Urothelium cell line (cell line): ENCODE measurements at places on chromosomes 12 and 14.
A peak's percentile ranks its signal among the peaks of the same experiment; 100 is the strongest.

GRCh38 chr12:51406290-51406689, 15.1 kb upstream of the GALNT6 start:
- DNase-seq, result no peak

DNA sequence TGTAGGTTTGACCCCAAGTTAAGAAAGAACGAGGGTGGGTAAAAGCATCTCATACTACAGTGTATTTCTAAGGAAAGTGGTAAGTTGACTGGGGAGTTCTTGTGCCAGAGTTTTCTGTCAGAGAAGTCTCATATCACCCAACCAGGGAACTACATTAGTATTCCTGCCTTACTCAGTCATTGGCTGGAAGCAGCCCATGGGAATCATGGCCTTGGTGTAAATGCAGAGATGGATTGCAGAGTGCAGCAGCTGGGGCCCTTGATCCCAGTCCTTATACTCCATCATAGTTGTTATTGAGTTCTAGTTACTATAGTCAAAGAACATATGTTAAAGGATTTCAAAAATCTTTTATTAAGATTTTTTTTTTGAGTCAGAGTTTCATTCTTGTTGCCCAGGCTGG, 105.8 kb downstream of the MNAT1 start:
- DNase-seq, result no peak

DNA sequence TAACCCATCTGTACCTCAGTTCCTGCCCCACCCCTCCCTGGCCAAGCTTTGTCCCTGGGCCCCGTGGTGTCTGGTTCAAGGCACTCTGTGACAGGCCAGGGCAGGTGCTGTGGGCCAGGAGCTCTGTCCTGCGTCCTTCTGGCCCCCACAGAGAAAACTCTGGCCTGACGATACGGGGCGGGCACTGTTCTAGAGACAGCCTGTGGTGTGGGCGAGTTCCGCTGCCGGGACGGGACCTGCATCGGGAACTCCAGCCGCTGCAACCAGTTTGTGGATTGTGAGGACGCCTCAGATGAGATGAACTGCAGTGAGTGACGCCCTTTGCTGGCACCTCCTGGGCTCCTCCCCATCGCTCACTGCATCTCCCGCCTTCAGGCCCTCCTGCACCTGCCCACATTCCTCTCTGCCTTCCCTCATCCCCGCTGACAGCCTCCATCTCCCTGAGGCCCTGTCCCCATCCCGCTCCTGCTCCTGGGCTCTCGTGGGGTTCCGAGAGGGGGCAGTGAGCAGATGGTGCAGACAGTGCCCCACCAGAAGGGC, 22.8 kb upstream of the NXPH4 start:
- no peak for DNase-seq

GRCh38 chr14:22112004-22112403, 438.4 kb upstream of the OR4E1 start:
- DNase-seq, result peak; percentile 26

- DNase-seq, result no peak
These were observed 40.2 kb downstream of the MYF5 start for GRCh38 chr12:80756875-80757274.

GRCh38 chr12:121356657-121357056, 4.4 kb upstream of the ANAPC5 start:
- DNase-seq, result no peak

DNA sequence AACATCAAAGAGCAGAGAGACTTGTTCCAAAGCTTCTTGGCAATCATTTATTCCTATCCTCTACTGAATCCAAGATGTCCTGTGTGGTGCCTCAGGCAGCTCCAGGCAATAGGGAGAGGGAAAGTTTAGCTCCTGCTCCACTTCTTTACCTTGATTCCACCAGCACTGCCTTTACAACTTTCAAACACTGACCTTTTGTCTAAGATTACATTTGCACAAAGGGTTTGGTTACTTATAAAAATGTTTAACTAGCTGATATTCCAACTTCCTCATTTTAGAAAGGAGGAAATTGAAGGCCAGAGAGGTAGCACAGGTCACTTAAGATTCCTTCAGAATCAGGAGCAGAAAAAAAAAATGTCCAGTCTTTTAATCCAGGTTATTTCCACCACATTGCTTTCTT, 192.7 kb downstream of the BTG1 start:
- no peak for DNase-seq

DNA sequence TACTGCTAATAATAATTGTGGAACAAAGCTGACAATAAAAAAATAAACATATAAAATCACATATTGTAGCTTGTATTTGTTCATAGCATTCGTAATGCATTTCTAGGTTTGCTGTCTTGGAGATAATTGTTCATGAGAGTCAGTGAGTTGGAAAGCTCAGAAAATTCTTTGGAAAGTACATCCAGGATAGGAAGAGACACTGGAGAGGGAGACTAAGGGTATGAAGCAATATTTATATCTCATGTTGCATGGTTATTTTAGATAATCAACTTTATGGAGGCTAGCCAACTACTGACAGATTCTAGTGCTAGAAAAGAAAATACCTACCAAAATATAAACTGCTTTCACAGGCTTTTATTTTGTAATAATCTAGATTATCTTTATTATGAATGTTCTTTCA, 1095.2 kb downstream of the FSCB start:
- DNase-seq, result no peak

- no peak for DNase-seq
These were observed 127.7 kb upstream of the CAND1 start for GRCh38 chr12:67141296-67142018.

GRCh38 chr14:77271113-77271710, at the start of gene NGB:
Gene NGB (minus strand): TSS chr14:77271206. CDS start chr14:77270937, 269 bp downstream.
- DNase-seq, result no peak

- peak; percentile 57 for DNase-seq
These were observed 594.1 kb downstream of the NRXN3 start for GRCh38 chr14:78764240-78764639.

GRCh38 chr14:36254020-36254624, 66.3 kb downstream of the MBIP start:
- DNase-seq, result peak; percentile 19

DNA sequence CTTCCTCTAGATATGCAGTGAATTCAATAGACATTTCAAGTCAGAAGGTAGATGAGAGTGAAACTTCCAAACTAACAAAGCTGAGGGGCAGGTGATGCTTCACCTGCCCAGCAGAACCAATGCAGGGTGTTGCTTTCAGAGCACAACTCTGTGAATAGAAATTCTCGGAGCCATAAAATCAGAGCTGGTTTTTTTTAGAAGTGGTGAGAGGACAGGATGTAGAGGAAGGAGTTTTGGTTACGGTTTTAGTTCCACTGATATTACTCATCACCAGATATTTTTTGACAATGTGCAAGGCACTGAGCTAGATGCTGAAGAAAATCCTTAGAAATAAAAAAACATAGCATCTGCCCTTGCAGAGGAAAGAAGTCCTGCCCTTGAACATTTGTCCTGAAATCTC, 62.2 kb downstream of the BMP4 start:
- DNase-seq, result peak; percentile 81

DNA sequence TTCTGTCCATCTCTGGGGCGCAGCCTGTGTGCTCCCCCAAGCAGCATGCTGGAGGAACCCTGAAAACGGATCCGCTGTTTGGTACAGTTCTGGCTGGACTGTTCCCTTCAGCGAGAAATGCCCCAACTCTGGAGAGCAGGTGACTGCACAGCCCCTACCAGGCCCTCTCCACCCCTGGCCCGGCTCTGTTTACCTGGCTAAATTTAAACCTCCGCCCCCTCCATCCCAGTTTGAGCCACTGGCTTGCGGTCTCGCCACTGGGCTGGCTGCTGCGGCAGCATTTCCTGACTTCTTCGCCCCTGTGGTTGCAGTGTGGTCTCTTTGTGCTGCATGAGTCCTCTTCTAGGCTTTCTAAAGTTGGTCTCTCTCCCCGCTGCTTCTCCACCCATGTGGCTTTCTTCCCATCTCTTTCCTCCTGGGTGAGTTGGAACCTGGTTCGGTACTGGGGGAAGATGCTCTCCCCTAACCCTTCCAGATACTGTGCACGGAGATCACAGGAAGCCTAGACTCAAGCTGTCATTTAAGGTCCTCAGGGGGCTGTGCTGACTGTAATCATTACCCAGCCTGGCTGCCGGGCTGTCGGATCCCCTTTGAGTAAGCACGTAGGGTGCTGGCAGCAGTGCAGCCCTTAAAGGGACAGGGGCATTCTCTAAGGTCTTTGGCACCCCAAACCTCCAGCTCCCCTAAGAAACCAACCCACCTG, 60.6 kb downstream of the FBXL14 start:
- DNase-seq, result peak; percentile 46

DNA sequence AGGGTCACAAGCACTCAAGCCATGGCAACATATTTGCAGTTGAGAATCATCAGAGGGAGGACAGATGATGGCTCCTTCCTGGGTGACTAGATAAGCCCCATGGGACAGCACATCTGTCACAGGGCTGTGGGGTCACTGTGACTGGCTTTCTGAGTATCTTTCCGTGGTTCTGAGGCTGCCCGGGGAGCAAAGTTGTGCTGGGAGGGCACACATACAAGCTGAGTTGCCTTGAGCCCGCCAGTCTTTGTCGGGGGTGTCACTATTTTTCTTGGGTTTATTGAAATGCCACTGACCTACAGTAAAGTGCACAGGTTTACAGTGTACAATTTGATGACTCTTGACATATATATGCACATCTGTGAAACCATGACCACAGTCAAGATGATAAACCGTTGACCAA, 17.2 kb upstream of the KIF26A start:
- DNase-seq, result no peak

- DNase-seq, result no peak
These were observed 32.2 kb upstream of the SERPINA6 start for GRCh38 chr14:94355191-94355794.

DNA sequence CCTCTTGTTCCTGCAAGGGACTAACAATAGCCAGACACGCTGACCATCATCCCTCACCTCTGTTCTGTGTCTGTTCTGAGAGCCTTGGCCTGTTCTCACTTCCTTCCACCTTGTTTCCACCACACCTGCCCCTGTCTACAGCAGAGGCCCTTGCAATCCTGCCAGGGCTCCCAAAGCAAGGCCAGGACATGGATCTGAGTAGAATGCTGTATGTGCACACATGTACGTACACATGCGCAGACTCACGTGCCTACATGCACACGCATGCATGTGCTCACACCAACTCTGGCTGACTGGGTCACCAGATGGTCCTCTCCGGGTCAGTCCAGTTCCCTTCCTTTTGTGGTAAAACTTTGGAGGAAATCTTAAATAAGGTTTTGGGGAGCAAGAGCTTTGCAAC, 133.0 kb upstream of the C14orf180 start:
- no peak for DNase-seq

- DNase-seq, result no peak
These were observed 52.1 kb downstream of the GALC start for GRCh38 chr14:87940894-87941293.
